Karpas-422 (cell line): ENCODE measurements at places on chromosomes 2 and 18.

DNA sequence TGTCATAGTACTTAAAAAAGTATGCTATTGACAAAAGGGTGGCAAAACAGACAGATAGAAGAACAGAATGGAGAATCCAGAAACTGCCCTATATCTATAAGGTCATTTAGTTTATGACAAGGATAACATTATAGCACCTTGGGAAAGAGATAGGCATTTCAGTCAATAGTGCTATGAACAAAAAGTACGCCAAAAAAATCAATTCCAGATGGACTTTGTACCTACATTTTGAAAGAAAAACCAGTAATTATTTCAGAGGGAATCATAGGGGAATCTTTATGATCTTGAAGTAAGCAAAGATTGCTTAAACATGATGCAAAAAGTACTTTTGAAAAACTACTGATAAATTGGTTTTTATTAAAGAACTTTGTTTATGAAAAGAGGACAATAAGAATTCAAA lies 59.9 kb upstream of the SETBP1 start:
- no peak for DNase-seq

- DNase-seq: no peak
These were observed 112.1 kb upstream of the SIX2 start for GRCh38 chr2:45121236-45121927.

GRCh38 chr2:19028587-19029375 lies 329.6 kb downstream of the OSR1 start:
- DNase-seq: no peak

GRCh38 chr18:55786651-55787272 lies 198.8 kb upstream of the TCF4 start:
- no peak for DNase-seq

DNA sequence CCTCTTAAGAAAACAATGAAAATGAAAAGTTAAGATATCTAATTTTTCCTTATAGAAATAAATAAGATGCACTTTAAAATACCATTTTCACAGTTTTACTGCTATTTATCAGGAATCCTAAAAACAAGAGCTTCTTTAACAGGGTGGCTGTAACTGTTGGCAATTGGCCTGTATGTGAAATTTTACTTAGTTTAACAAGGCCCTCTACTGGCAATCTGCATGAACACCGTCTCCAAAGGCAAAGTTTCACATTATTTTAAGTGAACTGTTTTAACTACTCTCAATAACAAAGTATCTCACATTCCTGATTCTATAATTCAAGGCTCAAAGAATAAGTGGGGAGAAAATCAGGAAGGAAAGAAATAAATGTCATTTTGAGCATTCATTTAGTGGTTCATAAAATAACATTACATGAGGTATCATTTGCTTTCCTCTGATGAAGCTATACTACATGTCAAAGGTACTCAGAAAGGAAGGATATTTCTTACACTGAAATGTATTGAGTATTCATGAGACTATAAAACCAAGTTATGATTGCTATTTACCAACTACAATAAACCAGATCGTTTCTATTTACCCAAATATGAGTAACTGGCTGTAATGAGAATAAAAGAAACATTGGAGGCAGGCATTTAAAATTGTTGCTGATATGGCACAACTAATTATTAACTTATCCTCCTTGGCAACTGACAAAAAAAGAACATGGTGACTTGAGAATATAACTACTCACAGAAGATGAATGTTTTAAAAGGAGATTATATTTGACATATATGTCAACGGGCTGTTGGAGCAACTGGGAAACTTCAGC lies 7.0 kb downstream of the NCKAP5 start:
- peak; percentile 74 for DNase-seq

- no peak for DNase-seq
These were observed 1.4 kb downstream of the PHLPP1 start for GRCh38 chr18:62716619-62717168.

DNA sequence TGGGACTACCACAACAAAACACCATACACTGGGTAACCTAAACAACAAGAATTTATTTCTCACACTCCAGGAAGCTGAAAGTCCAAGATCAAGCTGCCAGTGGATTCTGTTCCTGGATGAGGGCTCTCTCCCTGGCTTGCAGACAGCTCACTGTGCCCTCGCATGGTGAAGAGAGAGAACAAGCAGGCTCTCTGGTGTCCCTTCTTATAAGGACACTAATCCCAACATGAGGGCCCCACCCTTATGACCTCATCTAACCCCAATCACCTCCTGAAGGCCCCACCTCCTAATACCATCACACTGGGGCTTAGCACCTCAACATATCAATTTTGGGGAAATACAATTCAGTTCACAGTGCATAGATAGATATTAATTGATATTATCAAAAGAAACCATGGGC lies 83.5 kb downstream of the BIN1 start:
- DNase-seq: no peak

GRCh38 chr2:197011801-197012641 lies 85.5 kb upstream of the PGAP1 start:
- DNase-seq: peak; percentile 77

DNA sequence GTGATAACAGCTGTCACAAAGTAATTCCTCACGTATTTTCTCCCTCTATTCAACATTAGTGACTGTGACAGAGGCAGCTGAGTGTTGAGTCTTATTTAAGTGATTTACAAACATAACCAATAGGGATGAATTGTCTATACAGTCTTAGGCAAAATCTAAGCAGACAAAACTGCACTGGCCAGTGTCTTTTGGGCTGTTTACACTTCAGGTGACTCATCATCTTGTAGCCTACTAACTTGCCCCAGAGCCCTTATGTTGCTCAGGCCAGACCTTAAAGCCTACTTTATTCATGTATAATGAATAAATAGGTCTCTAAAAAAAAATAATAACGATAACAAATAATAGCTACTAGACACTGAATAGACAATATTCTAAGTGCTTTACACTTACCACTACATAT lies 17.2 kb downstream of the THOC1 start:
- no peak for DNase-seq

DNA sequence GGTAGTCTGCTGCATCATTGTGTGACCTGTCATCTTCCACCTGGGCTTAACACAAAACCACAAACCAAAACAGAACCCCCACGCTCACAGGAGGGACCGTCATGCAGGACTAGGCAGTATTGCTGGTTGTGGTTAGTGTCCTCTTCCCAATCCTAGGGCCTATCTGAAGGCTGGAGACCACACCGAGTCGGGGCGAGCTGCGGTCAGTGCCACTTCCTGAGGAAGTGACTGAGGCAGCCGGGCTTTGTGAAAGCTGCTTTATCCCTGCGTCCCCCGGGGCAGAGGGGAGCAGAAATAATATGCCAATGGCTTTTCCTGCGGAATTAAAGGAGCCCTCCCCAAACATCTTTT lies 22.9 kb downstream of the ZNF532 start:
- peak; percentile 50 for DNase-seq

DNA sequence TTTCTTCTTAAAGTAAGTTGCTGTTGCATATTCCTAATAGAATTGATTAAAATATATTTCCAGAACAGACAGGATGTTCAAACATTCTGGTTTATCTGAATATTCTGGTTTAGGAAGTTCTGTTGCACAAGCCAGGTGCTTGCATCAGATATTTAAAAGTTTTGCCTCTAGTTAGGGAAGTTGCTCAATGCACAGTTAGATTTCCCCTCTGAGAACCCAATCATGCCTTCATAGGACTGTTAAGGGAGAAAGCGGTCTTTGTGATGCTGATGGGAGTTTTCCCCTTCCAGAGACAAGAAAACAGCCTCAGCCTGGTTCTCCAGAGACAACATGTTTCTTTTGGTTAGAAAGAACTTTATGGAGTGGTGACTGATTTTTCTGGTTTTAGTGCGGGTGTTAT lies 65.6 kb upstream of the REV1 start:
- no peak for DNase-seq

DNA sequence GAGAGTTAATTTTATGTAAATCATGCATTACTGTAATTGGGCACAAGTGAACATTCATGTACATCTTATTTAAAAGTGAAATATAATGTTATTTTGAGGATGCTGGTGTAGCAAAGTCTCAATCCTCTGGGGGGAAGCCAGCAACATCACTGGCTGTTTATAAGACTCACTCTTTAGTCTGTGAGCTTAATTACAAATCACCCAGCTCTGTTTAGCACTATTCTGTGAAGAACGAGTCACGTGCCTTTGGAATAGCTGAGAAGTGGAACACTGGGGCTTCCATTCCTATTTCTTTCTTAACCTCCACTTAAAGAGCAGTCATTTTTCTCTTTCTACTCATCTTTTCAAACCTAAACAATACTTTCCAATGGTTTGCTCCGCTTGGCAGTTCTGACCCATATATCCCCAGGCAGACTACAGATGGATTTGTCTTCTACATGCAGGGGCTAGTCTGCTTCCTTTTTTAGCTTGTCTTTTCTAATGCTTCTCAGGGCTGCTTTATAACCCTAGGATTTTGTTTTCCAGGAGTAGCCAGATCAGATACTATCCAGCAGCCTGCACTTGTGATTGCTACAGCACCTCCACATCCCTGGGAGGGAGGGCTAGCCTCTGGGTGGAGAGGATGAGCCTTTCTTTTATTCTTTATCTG lies 95.3 kb upstream of the CAVIN2 start:
- DNase-seq: no peak

- no peak for DNase-seq
These were observed 1077.3 kb upstream of the TMEFF2 start for GRCh38 chr2:193272011-193272410.

GRCh38 chr2:148132412-148132811 lies 111.5 kb downstream of the MBD5 start:
- no peak for DNase-seq

DNA sequence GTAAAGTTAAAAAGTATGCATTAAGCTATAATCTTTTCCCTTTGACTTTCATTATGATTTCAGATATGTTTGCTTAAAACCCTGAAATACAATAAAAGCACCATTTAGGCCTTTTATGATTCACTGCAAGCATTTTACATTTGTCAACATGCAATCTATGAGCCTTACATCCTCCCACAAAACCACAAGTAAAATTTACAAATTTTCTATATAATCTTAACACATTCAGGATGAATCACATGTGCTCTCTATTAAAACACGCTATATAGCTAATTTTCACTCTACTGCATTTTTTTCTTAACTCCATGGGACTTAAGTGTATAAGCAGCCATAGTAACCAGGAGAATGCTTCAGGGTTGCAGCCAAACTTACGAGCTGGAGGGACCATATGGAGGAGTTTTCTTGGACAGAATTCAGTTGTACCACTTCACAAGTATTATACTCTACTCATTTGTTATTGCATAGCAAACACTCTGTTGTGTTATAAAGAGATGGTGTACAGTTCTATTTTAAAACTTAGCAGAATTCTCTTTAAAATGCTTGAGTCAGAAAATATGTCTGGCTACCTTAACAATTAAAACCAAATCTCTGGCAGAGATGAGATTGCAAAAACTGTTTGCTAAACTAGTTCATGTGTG lies 293.2 kb downstream of the ALK start:
- DNase-seq: no peak

DNA sequence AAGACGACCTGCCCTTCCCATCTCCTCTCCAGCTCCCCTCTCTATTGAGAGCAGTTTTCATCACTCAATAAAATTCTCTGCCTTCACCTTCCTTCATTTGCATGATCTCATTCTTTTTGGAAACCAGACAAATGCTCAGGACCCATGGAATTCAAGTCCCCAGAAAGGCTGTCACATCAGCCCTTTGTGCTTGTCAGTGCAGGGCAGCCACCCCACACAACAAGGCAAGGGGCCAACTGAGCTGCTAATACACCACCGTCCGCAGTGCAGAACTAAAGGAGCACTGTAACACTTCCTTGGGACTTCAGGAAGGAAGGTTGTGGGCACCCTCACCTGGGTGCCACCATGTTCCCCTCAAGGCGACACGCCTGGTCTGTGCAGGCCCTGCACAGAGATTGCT lies 26.2 kb downstream of the MCEE start:
- DNase-seq: no peak

- no peak for DNase-seq
These were observed 76.8 kb downstream of the POLR1A start for GRCh38 chr2:86028766-86029381.

- DNase-seq: no peak
These were observed 35.2 kb downstream of the SP140L start for GRCh38 chr2:230362030-230362691.

DNA sequence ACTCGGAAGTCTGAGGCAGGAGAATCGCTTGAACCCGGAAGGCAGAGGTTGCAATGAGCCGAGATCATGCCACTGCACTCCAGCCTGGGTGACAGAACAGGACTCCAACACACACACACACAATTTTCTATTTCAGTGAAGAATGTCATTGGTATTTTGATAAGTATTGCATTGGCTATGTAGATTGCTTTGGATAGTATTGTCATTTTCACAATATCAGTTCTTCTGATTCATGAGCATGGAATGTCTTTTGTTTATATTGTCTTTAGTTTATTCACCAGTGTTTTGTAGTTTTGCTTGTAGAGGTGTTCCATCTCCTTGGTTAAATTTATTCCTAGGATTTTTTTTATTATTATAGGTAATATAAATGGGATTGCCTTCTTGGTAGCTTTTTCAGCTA lies 693.4 kb upstream of the SYT4 start:
- no peak for DNase-seq

DNA sequence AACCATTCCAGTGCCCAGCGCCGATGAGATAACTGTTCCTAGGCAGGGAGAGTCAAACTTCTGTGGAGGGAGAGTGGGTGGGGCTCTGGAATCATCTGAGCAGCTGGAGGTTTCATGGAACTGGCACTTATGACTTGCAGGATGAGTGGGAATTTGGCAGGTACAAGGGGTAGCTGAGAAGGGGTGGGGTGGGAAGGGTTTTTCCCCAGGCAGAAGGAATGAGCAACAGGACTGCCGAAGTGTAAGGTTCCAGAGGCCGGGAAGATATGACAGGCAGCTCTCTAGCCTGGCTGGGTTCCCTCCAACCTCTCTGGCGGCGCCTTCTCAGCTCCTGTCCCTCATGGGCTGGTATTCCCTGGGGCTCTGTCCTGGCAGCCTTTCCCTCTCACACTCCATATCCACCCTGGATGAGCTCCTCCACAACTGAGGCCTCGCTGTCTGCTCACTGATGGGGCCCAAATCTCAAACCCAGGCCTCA lies 2.5 kb upstream of the TET3 start:
- no peak for DNase-seq

DNA sequence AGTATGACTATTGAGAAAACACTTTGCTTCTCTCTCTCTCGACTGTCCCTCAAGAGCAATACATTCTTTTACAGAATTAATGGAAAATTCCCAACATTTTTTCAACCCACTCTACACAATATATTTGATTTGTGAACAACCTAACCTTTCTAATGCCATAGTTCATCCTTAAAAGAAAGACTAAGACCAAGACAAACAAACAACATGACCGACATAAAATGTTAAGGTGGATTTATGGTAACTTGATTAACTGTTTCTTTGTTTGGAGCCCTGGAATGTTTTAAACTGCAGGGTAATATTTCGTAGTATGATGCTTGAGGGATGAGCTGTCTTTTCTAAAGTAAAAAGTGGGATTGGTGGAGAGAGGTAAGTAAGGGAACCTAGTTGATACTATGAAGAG lies 738.2 kb downstream of the MBD2 start:
- DNase-seq: no peak

DNA sequence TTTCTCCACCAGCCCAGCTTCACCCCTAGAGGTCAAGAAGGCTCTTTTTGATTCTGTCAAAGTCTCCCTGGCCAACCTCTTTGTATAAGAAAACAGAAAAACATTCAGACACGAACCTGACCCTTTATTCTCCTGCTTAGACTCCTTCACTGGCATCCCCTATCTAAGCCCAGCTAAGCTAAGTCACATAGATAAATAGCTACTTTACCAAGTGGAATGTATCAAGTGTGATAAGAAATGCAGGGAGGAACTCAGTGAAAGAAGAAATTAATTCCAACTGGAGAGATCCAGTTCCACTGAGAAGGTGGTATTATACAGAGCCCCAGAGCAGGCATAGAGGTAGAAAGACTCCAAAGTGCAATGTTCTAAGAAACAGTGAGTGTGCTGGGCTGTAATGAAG lies 489.5 kb downstream of the TNS1 start:
- DNase-seq: no peak
